ENCODE measurements at places on chromosomes 2 and 18. TPM values are rescaled to one million over a fixed set of nuclear protein-coding genes. Genes with fewer than 3 reads are reported as not detected.

DNA sequence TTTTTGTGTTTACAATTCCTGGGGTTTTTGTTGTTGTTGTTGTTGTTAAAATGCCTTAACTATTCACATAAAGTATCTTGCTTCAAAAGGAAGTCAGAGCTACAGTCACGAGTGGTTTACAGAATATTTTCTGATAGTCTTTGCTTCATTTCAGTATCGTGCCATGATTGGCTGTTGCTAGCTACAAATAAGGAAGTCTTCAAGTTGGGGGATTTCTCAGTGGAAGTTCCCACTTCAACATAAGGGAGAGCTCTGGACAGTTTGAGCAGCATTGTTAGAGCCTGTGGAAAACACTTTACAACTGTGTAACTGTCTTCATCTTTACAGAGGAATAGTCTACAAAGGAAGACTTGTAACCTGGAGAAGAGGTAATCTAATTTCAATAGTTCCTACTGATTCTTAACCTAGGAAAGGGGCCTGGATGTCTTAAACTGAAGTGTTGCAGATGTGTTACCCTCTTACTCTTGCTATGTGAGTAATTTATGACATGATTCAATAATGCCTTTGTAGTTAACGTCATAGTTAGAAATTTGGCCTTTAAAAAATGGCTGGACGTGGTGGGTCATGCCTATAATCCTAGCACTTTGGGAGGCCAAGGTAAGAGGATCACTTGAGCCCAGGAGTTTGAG lies 23.4 kb upstream of the TANK start:
- H3K4me1 ChIP-seq, result peaks cover 58% of the 10 kb centered on the region
- peak overlapping the region; percentile 89 for H3K27ac ChIP-seq
- no peak for DNase-seq

The RNF125 gene
- 0.63 TPM for total RNA-seq

DNA sequence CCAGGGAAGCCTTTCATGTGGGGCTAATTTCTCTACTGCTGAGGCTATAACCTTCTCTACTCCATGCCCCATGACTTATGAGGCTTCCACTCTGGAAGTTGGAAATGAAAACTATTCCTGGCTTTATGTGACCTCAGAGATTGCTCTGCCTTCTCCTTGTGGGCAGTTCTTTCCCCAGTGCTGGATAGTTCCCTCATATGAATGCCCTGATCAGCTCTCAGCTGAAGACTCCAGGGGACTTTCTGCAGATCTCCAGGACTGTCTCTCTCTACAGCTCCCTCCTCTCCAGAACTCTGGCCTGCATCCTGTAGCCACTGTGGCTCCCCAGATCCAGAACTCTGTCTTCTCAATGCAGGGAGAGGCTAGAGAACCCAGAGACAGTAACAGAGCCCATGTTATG lies 235.1 kb downstream of the SEPTIN10 start:
- peaks cover 13% of the 10 kb centered on the region for H3K4me1 ChIP-seq
- peaks cover 17% of the 10 kb centered on the region for H3K27me3 ChIP-seq
- H3K4me3 ChIP-seq, result no peak overlapping the region

The CHN1 gene
- 33.9 TPM for total RNA-seq

DNA sequence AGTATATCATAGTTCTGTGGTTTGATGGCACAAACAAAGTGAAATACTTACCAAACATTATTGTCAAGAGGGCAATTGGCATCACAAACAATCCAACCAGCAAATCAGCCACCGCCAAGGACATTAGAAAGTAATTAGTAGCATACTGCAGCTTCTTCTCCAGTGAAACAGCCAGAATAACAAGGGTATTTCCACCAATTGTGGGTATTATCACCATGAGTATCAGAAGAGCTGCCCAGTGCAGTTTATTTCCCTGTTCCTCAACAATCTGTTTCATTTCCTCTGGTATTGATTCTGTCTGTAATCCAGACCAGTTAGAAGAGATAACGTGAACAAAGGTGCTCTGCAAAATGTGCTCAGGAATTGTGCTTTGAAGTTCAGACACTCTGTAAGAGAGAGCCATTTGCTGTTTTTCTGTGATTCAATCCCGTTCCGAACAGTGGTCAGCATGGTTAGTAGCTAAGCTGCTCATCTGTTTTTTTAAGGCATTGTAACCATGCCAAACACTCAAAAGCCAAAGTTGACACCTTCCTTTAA lies 1.4 kb downstream of the HTR2B start:
- H3K27ac ChIP-seq, result peak overlapping the region; percentile 84
- DNase-seq, result no peak

DNA sequence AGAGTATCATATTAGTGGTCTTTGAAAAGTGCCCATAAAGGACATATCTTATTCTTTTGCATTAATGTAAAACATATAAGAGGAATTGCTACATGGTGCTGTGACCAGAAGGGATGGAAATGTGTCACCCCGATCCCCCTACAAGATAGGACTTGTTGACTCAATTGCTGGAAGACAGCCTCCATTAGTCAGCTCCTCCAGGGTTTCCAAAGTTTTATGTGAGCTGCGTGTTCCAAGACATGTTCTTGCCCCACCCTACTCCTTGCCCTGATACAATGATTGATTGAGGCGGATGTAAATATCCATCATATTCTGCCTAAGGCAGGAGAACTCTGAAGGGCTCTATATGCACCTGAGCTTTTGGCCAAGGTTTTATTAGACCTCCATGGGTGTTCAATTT lies 541.0 kb upstream of the ZEB2 start:
- H3K27ac ChIP-seq, result no peak overlapping the region
- H3K36me3 ChIP-seq, result no peaks in the 10 kb centered on the region
- no peak for DNase-seq
- no peak overlapping the region for H3K4me3 ChIP-seq

GRCh38 chr18:68703326-68703725 lies 11.6 kb downstream of the TMX3 start:
- peaks cover 32% of the 10 kb centered on the region for H3K36me3 ChIP-seq
- H3K27me3 ChIP-seq, result no peaks in the 10 kb centered on the region
- no peaks in the 10 kb centered on the region for H3K4me1 ChIP-seq
- no peak overlapping the region for H3K4me3 ChIP-seq
- H3K27ac ChIP-seq, result no peak overlapping the region
- no peak for DNase-seq

GRCh38 chr2:142868229-142868762 lies 9.2 kb upstream of the KYNU start:
- H3K4me3 ChIP-seq, result no peak overlapping the region
- no peaks in the 10 kb centered on the region for H3K27me3 ChIP-seq
- DNase-seq, result no peak
- H3K4me1 ChIP-seq, result no peaks in the 10 kb centered on the region
- H3K36me3 ChIP-seq, result no peaks in the 10 kb centered on the region

The SOX11 gene
- 46.2 TPM for total RNA-seq

GRCh38 chr18:21134895-21135294 lies 23.3 kb upstream of the ROCK1 start:
- H3K27me3 ChIP-seq, result no peaks in the 10 kb centered on the region
- no peaks in the 10 kb centered on the region for H3K4me1 ChIP-seq
- no peak overlapping the region for H3K4me3 ChIP-seq
- no peaks in the 10 kb centered on the region for H3K36me3 ChIP-seq
- H3K27ac ChIP-seq, result no peak overlapping the region
- DNase-seq, result no peak

DNA sequence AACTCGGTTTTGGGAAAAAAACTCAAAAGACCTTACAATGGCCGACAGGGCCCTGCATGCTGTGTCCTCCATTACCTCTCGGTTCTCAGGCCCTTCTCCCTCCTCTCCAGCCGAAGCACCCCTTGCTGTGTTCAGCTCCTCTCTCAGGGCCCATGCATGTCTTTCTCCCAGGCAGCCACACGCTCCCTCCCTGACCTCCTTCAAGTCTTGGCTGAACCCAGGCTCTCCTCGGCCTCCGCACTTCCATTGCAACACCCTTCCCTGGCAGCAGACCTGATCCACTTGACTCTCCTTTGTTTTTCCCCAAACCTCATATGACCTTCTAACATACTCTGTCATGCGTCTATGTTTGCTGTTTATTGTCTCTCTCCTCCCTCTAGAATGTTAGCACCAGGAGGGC lies 114.0 kb downstream of the CYP26B1 start:
- H3K36me3 ChIP-seq, result no peaks in the 10 kb centered on the region
- no peak overlapping the region for H3K4me3 ChIP-seq
- H3K4me1 ChIP-seq, result peaks cover 6% of the 10 kb centered on the region
- no peak overlapping the region for H3K27ac ChIP-seq
- H3K27me3 ChIP-seq, result no peaks in the 10 kb centered on the region
- DNase-seq, result no peak

The TCF23 gene
- total RNA-seq, result 0.04 TPM

- peaks cover 5% of the 10 kb centered on the region for H3K27me3 ChIP-seq
- no peak overlapping the region for H3K4me3 ChIP-seq
- H3K4me1 ChIP-seq, result peaks cover 4% of the 10 kb centered on the region
- H3K27ac ChIP-seq, result no peak overlapping the region
Observed at GRCh38 chr2:112623913-112624777, 21.6 kb upstream of the SLC20A1 start.

DNA sequence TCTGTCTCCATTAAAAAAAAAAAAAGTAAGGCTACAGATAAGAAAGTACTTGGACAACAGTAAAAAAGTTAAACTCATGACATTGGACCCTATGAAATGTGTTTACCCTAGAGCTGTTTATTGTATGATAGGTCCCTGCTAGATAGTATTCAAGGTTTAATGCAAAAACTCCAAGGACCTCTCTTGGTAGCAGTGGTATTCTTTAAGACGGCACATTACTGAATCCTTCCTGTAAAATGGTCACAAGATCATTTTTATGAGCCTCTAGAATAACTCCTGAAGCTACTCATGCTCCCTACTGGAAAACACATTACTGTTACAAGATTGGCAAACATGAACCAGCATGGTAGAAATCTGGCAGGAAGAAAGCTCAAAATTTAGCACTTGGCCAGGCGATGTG lies 38.8 kb downstream of the GALM start:
- no peaks in the 10 kb centered on the region for H3K27me3 ChIP-seq
- H3K4me1 ChIP-seq, result peaks cover 19% of the 10 kb centered on the region
- no peak for DNase-seq

DNA sequence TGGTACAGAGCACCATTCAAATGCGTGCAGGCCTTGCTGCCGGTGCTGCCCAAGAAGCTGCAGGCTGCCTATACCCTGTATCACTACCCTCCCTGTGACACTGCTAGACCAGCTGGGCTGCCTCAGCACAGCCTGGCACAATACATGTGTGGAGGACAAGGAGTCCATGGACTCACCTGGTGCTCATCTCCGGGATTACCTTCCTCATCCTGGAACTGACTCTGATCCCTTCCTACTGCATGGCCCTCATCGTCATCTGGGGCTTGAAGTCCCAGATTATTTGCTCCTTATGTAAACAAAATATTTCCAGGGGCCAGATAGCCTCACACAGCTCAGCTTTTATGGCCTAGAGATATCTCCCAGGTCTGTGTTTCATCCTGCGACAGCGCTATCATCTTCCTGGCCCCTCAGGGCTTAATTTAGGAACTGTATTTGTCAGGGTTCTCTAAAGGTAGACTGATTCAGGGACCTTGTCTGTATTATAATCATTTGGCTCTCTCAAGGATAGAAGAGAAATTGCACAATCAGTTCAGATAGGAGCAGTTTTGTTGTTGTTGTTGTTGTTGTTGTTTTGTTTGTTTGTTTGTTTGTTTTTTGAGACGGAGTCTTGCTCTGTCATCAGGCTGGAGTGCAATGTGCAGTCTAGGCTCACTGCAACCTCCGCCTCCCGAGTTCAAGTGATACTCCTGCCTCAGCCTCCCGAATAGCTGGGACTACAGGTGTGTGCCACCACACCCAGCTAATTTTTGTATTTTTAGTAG lies 42.9 kb downstream of the WDR75 start:
- peak overlapping the region; percentile 73 for H3K27ac ChIP-seq
- no peaks in the 10 kb centered on the region for H3K36me3 ChIP-seq
- no peak overlapping the region for H3K4me3 ChIP-seq
- no peak for DNase-seq
- H3K4me1 ChIP-seq, result peaks cover 66% of the 10 kb centered on the region
- no peaks in the 10 kb centered on the region for H3K27me3 ChIP-seq

DNA sequence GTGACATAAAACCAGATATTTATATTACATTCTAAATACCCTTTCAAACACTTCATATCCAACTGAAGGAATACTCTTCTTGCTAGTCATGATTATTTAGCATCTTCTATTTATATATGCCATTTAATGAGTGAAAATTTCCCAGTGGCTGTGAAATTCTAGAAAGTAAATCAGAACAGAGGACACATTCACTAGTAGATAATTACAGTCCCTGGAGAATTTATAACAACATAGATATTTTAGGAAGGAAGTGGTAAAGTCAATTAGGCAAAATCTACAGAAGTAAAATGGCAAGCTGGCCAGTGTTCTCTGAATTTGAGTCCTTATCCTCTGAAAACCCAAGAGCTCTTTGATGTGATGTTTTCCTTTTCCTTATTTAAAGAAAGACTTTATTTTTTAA lies 121.8 kb downstream of the PMAIP1 start:
- H3K4me1 ChIP-seq, result no peaks in the 10 kb centered on the region
- no peak for DNase-seq
- H3K36me3 ChIP-seq, result no peaks in the 10 kb centered on the region
- no peaks in the 10 kb centered on the region for H3K27me3 ChIP-seq
- no peak overlapping the region for H3K27ac ChIP-seq

The ZNF638 gene
- total RNA-seq, result 208 TPM

DNA sequence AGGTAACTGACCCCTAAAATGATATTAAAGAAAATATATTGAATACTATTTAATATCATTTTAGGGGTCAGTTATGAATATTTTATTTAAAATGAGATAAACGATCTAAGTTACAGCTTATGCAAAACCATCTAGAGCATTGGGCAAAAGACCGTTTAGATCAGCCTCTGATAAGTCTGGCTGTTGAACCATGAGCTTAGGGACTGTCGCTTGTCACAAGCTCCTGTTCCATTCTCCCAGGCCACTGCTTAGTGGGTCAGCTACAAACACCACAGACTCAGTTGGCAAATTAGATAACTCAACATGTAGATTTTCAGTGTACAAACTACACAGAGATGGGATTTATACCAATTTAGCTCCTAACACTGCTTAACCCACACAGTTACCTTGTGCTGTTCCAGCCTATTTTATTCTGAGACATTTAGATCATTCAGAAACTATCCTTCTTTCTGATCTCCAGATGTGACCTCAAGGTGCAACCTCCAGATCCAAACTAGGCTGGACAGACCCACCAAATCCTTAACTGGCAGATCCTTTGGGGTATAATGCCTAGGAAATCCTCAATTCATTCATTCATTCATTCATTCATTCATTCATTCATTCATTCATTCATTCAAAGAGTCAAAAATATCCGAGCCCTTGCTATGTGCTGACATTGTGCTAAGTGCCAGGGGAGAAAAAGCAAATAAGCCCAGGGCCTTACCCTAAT lies 82.8 kb downstream of the HRH4 start:
- H3K27me3 ChIP-seq, result peaks cover 5% of the 10 kb centered on the region
- H3K4me1 ChIP-seq, result peaks cover 22% of the 10 kb centered on the region
- no peak overlapping the region for H3K27ac ChIP-seq
- DNase-seq, result no peak
- no peaks in the 10 kb centered on the region for H3K36me3 ChIP-seq
- H3K4me3 ChIP-seq, result no peak overlapping the region
